ENCODE measurements at places on chromosomes 5 and 9.
A peak's percentile ranks its signal among the peaks of the same experiment; 100 is the strongest.

GRCh38 chr5:179234563-179235135, 110.6 kb downstream of the ADAMTS2 start:
- no peak for DNase-seq

- no peak for DNase-seq
These were observed 6.5 kb upstream of the GGTA1 start for GRCh38 chr9:121505903-121506735.

DNA sequence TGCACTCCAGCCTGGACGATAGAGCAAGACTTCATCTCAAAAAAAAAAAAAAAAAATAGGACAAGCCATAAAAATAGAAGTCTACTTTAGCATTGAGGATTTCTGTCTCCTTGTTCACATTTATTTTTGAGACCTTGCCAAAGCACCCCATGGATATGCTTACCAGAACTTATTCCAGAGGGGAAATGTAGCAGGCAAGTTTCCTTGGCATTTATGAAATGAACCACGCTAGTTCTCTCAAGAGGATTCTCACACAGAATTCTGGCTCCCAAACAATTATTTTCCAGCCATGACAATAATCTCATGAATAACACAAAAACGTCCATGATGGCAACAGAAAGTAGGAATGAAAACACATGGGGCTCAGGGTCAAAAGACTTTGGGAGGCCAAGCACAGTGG, 23.4 kb upstream of the GPX8 start:
- DNase-seq: no peak

GRCh38 chr5:9362600-9362999, 183.3 kb downstream of the SEMA5A start:
- DNase-seq: no peak

DNA sequence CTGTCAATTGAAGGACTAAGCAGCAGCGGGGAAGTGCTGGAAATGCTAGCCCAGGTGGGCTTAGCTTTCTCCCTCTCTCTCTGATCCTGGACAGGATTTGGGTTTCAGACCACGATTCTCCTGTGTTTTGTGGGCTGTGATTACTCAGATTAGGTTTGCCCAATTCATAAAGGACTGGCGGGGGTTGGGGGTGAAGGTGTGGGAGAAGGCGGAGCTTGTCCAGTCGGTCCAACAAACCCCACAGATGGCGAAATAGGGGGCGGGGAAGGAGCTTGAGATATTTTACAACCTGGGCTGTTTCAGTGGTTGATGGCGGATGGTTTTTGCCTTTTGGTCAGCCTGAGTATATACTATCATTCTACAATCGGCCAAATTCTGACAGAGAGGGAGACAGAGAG, 35.2 kb downstream of the PCDHAC2 start:
- DNase-seq: no peak

- no peak for DNase-seq
These were observed 50.9 kb downstream of the GPR107 start for GRCh38 chr9:130104491-130105193.

GRCh38 chr5:57231607-57232006, 57.7 kb downstream of the GPBP1 start:
- DNase-seq: peak; percentile 60

DNA sequence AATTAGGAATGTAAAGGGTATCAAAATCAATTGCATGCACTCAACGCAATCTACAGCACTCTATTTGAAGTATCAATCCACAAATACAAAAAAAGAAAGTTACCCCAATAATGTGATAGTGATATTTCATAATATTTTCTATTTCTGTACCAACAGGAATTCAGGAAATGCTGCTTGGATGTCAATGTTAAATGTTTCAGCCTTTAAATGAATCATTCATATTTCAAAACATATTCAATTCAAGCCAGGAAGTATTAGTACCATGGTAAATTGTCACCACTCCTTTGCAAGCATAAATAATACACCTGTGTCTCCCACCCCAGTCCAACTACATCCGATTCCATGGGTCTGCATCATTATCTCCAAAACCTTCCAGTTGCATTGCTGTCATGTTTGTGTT, 1185.5 kb upstream of the CDH18 start:
- peak; percentile 1 for DNase-seq

DNA sequence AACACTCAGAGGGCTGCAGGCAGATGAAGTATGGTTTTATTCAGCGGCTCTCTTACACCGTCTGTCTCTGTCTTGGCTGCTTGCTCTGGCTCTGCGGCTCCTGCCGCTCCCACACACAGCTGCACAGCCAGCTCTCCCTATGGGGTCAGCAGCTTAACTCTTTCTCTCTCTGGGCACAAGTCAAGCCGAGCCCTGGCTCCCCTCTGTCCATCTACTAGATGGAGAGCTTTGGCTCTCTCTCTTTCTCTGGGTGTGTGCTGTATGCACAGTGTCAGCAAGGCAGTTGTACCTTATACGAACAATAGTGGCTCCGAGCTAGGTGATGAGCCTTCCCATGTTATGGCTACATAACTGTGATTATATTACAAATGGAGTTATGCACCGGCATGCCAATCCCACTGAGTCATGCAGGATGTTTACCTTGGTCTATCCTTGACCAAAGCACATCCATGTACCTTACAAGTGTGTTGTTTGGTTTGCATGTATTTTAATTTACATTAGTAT, 19.3 kb upstream of the PPP2CA start:
- peak; percentile 81 for DNase-seq

DNA sequence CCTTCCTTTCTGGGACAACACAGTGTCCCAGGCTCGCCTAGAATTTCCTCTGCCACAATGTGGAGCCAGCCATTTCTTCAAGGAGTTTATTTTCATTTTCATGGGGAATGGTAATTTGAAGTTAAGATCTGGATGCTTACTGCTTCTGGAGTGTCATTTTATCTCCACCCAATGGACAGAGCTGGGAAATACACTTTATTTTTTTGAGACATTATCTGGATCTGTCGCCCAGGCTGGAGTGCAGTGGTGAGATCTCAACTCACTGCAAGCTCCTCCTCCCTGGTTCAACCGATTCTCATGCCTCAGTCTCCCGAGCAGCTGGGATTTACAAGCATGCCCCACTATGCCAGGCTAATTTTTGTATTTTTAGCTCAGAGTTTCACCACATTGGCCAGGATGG, 12.7 kb upstream of the THG1L start:
- peak; percentile 83 for DNase-seq

DNA sequence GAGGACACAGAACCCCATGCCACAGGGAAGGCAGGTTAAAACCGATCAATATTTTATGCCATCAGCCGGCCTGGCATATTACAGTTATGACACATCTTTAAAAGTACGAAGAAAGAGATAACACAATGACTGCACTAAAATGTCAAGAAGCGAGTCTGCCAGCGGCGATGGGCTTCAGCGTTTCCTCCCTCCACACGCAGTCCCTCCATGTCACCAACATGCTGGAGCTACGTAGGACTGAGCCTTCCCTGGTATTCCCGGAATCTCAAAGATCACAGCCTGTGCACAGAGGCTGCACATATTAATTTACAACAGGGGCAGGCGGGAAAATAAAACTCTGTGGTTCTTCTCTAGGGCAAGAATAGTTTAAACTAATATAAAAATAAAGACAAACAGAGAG, 257.7 kb downstream of the IRX1 start:
- no peak for DNase-seq

DNA sequence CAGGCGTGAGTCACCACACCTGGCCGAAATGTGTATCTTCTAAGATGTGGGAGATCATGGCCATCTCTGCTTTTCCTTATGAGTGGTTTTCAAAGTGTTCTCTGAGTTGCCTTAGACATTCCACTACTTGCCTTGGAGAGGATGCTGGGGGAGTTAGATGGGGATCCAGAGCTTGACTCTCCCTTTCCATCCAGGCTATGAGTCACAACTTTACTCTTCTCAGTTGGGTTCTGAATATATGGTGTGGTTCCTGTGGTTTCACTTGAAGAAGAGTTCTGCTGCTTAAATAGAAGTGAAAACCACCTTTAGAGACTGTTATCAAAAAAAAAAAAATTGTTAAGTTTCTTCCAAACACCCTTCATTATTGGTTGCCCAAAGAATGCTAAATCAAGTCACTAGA, 217.6 kb downstream of the ZNF608 start:
- DNase-seq: no peak

GRCh38 chr9:16282216-16282615, 588.3 kb downstream of the BNC2 start:
- DNase-seq: peak; percentile 22

DNA sequence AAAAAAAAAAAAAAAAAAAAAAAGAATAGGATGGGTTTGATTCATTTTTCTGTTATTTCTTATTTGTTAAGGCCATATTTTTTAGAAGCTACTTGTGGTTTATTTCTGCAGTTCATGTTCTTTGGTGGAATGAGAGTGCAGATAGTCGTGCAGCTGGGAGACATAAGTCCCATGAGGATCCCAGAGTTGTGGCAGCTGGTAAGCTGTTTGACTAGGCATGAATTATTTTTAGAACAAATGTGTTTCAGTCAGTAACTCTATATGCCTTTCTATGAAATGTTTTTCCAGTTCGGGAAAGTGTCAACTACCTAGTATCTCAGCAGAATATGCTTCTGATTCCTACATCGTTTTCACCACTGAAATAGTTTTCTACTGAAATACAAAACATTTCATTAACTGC, 5.0 kb upstream of the NIPSNAP3B start:
- DNase-seq: no peak

- DNase-seq: peak; percentile 92
These were observed 610.9 kb downstream of the RAB3C start for GRCh38 chr5:59193616-59194319.

- DNase-seq: no peak
These were observed 119.4 kb downstream of the WNK2 start for GRCh38 chr9:93303258-93303771.

- DNase-seq: no peak
These were observed 5.8 kb downstream of the TRAF1 start for GRCh38 chr9:120920806-120921178.

DNA sequence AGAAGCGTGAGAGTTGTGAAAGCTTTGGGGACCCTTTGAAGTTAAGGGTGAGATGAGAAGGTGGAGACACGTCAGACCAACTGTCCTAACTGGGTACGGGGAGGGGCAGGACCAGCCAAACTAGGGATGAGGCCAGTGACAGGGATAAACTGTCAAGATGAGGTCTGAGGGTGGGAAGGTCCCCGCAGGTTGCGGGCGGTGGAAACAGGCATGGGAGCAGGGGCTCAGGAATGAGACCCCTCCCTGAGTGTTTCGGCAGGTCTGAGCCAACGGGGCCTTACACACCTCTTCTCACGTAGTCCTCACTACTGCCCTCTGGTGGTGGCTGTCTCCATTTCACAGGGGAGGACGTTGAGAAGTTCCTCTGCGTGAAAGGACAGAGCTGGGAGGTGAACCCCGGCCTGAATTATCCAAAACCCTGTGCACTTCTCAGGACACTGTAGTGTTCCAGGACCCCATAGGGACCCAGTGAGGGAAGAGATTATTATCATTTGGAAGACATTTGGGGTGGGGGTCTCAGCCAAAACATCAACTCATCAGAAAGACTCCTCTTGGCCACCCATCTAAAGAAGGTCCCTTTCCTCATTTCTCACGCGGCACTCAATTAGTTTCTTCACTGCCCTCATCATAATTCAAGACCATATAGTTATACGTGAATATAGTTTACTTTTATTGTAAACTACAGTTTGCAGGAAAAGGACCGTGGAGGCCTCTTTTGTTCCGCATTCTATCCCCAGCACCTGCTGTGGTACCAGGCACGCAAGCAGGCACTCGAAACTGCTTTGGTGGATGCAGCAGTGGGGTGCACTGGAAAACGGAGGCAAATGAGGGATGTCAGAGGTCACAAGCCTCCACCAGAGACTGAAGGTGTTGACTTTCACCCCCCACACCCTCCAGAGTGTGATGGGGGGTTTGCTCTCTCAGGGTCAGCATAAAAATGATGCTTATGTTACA, 21.7 kb upstream of the NANS start:
- DNase-seq: peak; percentile 88

DNA sequence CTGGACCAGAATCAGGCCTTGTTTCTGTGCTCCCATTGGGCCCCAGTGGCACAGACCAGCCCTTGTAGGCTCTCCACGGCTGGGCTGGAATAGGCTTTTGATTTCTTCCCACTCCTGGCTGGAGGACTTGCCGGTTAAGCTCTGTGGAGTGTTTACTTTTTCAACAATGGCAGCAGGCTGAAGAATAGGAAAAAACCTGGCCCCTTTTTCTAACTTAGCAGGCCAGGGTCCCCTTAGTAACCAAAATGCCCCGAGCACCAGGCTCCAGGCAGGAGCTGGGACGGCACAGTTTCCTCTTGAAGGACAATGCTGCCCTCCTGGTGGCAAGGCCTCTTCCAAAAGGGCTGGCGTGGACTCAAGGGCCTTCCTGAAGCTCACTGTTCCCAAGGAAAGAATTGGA, 230.3 kb downstream of the CRB2 start:
- no peak for DNase-seq

GRCh38 chr9:133080161-133080560, 18.4 kb downstream of the CEL start:
- no peak for DNase-seq

- no peak for DNase-seq
These were observed 330.4 kb downstream of the TRIM32 start for GRCh38 chr9:117017414-117017985.

DNA sequence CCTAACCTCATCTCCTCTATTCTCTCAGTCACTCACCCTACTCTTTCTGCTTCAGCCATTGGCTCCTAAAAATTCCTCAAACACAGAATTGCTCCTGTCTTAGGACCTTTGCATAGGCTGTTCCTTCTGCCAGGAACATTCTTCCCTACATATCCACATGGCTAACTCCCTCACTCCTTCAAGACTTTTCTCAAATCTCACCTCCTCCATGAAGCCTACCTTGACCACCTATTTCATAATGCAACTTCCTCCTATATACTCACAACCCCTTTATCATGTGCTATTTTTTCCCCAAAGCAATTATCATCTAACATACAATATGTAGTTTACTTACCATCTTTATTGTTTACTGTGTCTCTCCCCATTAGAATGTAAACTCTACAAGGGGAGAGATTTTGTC, 45.8 kb downstream of the ARL15 start:
- DNase-seq: no peak
